Epithelial cell of esophagus (primary cell): ENCODE measurements at places on chromosomes 4 and X.

- DNase-seq = no peak
Measured at GRCh38 chr4:127446427-127446885, 186.3 kb upstream of the INTU start.

GRCh38 chr4:73843369-73843768, 6.9 kb downstream of the CXCL6 start:
- peak; percentile 39 for DNase-seq

GRCh38 chr4:102403116-102403515, 57.8 kb upstream of the SLC39A8 start:
- no peak for DNase-seq

GRCh38 chr4:178899084-178899483, 1456.8 kb upstream of the AGA start:
- no peak for DNase-seq

DNA sequence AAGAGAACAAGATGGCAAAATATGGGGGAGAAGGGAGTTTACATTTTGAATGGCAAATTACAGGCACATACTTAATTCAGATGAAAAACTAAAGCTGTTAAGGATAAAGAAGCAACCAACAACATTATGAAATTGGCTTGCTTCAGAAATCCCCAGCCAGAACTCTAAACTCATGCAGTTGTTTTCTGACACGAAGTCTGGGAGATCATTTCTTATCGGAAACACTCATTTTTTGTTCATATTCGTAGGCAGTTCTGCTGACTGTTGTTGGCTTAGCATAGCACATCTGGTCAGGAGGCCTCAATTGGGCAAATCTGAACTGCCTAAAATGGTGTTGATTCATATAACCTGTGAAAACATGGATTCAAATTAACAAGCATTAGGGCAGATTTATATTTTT, 33.0 kb upstream of the ARHGAP6 start:
- no peak for DNase-seq

DNA sequence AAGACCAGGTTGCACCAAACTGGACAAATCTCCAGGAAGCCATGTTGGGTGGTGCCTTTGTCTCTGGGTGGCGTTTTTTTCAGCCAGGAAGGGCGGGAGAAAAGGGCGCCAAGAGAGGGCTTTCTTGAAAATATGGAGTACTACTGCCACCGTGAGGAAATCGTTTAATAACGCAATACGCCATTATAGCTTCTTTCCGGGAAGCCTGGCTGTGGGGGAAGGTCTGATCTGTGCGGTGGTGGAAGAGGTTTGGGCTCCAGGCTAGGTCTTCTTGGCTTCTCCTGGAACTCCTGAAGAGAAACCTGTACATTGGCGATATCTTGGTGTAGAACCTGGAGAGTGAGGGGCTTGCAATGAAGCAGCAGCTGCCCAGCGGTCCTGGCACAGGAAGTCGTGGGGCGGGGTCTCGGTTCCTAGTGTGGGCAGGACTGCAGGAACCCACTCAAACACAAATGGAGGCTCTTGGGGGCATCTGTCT, 202.7 kb downstream of the OR13H1 start:
- no peak for DNase-seq

- DNase-seq = no peak
Measured at GRCh38 chr4:153087671-153088194, 116.5 kb upstream of the TRIM2 start.

GRCh38 chr4:103996064-103996463, 276.3 kb upstream of the TACR3 start:
- DNase-seq = peak; percentile 71
